ENCODE measurements at places on chromosomes 16 and 17.
A peak's percentile ranks its signal among the peaks of the same experiment; 100 is the strongest.

DNA sequence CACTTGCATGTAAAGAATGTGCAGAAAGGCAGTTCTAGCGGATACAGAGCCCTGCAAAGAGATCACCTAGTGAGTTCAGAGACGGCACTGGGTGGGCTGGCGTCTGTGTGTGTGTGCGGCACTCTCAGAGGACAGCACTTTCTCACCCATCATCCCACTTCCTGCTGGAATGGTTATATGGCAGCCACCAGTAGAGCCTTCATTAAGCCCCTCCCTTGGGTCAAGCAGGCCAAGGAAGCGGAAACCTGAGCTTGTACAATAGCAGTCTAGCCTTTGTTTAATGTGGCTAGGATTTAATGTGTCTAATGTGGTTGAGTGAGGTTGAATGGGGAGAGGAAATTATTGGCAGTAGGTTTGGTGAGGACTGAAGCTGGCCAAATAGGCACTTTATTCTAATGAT lies 88.3 kb upstream of the ELAC2 start:
- DNase-seq, result no peak

- DNase-seq, result no peak
Measured at GRCh38 chr17:81020443-81020766, 14.5 kb upstream of the BAIAP2 start.

- DNase-seq, result no peak
Measured at GRCh38 chr16:87457709-87458423, 35.0 kb downstream of the ZCCHC14 start.

DNA sequence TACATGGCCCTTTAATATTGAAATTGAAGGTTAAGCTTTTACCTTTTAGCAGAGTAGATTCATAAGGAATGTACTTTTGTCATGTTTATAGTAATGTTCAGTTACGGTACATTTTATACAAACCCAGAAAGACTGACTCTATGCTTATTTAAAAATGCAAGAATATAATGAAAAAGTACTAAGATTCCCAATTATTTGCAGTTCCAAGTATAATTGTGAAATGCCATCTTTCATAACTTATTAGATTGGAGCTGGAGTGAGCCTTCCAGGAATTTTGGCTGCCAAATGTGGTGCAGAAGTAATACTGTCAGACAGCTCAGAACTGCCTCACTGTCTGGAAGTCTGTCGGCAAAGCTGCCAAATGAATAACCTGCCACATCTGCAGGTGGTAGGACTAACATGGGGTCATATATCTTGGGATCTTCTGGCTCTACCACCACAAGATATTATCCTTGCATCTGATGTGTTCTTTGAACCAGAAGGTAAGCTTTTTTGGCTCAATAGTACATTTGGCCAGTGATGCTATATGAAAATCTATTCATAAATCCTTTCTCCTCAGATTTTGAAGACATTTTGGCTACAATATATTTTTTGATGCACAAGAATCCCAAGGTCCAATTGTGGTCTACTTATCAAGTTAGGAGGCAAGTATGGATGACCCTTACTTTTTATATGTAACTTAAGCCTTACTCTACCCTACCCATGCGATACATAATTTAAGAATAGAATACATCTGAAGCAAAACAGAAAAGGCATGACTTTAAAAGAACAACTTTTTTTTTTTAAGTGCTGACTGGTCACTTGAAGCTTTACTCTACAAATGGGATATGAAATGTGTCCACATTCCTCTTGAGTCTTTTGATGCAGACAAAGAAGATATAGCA lies 4.2 kb downstream of the SRSF2 start:
- no peak for DNase-seq

GRCh38 chr17:2303204-2304188 lies at the start of the genes SMG6 and SRR:
Gene SMG6, minus strand, starts transcription at chr17:2303785. Its CDS starts 65 bp downstream, at chr17:2303720.
Gene SRR, plus strand, starts transcription at chr17:2303950. Its CDS starts 11,611 bp downstream, at chr17:2315561.
- peak; percentile 96 for DNase-seq

DNA sequence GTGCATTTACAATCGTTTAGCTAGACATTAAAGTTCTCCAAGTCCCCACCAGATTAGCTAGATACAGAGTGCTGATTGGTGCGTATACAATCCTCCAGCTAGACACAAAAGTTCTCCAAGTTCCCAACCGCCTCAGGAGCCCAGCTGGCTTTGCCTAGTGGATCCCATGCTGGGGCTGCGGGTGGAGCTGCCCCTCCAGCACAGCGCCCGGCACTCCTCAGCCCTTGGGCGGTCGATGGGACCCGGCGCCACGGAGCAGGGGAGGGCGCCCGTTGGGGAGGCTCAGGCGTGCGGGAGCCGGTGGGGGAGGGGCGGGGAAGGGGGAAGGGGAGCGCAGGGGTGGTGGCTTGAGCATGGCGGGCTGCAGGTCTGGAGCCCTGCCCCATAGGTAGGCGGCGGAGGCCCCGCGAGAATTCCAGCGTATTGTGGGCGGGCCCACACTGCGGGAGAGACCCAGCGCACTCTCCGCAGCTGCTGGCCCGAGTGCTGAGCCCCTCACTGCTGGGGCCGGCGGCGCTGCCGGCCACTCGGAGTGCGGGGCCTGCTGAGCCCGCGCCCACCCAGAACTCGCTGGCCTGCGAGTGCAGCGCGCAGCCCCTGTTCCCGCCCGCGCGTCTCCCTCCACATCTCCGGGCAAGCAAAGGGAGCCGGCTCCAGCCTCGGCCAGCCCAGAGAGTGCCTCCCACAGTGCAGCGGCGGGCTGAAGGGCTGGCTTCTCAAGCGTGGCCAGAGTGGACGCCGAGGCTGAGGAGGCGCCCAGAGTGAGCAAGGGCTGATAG lies 907.5 kb downstream of the CDH8 start:
- DNase-seq, result no peak

DNA sequence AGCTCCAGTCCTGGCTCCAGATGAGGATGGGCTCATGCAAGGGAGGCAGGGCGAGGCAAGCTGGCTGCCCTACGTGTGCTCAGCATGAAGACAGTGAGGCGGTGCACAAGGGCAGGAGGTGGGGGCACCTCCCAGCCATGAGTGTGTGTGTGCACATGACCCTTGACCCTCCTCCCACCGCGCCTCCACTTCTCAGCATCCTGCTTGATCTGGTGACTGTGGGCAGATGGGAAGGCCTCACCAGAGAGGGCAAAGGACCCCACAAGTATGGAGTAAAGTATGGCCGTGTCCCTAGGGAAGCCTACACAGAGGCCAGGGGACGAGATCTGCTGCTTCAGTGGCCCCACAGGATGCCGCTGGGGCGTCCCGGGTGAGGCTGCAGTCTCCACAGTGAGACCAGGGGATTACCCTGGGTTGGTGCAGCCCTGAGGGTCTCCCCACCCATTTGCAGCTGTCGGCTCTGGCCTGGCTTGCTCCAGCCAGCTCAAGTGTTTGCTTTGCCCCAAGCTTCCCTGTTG lies 7.9 kb upstream of the RNF222 start:
- no peak for DNase-seq

- DNase-seq, result peak; percentile 80
Measured at GRCh38 chr17:82257473-82257872, 16.0 kb downstream of the CSNK1D start.

DNA sequence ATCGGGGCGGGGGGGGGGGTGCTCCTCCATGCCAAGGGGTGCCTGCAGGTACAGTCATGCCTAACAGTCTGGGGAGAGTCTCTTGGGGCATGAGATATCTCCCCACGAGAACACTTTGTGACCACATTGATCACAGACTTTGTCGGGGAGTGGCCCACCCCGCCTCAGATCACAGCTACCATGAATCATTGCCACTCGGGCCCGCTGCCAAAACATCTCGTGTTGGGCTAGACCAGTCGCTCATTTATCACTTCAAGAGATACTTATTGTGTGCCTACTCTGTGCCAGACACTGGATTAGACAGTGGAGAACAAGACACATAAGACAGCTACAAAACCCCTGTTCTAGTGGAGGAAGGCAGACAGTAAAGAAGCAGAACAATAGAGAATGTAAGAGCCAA lies 72.6 kb downstream of the CLEC16A start:
- DNase-seq, result no peak

DNA sequence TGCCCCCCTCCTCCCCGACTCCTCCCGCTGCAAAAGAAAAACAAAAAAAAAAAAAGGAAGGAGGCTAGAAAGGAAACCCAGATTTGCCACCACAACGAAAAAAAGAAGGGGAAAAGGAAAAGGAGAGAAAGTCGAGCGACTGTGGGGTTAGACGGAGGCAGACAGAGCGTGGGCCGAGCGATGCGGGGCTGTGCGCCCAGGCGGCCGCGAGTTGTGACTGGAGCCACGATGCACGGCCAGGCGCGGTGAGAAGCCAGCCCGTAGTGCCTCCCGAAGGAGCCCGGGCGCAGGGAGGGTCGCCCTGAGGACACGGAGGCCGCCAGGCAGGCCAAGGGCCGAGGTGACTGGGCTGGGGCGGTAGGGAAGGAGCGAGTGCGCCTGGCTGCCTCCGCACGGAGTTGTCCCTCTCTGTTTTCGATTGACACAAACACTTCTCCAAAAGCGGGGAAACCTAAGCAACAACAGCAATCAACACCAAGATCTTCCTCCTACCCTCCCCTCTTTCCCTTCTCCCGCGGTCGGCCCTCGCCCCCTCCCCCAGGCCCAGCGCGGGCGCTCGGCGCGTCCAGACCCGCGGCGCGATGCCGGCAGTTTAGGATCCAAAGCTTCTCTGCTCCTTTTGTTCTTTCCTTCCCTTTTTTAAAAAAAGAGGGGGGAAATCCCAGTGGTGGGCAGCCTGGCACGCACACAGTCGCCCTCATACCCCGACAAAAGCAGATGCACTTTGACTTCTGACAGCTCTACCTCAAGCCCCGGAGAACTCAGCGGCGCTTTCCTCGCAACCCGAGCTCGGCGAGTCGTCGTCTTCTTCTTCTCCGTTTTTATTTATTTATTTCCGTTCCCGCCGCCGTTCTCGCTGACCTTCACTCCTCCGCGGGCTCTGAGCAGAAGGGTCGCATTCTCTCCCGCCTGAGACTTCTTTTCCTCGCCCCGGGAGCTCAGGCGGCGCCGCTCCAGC lies at the start of gene LHX1:
Gene LHX1, plus strand, starts transcription at position 475 of the 958 bp plus-strand sequence. CDS start 723 bp downstream, outside the sequence.
- no peak for DNase-seq

DNA sequence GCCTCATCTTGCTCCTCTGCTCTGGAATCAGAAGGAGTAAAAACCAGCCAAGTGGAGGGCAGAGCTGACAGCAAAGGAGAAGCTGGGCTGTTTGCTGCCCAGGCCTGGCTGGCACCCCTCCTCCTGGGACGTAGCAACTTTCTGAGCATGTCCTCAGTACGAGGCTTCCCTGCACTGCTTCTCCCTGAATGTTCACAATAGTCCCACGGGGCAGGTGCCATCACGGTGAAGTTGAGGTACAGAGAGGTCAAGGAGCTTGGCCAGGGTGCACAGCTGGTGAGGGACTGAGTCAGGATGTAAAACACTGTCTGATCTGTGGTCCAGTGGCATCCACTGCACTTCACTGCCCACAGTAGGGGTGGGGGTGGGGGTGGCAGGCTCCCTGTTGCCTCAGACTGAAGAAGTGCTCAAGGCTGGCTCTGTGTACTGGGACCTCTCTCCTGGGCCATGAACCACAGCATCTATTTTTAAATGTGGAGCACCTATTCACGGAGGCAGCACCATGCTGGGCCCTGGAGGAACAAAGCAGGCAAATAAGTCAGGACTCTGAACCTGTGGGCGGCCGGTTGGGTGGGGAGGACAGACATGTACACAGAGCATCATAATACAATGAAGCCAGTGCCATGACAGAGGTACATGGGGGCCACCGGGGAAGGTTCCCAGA lies 369.5 kb downstream of the SEC14L1 start:
- DNase-seq, result no peak
